ENCODE measurements at places on chromosomes 2 and 18.
A peak's percentile ranks its signal among the peaks of the same experiment; 100 is the strongest.

- DNase-seq, result no peak
These were observed 520.7 kb upstream of the TCF4 start for GRCh38 chr18:56108478-56109367.

- DNase-seq, result peak; percentile 60
These were observed 16.8 kb upstream of the HES6 start for GRCh38 chr2:238256594-238257104.

- no peak for DNase-seq
These were observed 63.8 kb upstream of the ZC3H15 start for GRCh38 chr2:186422226-186422625.

GRCh38 chr2:10269711-10270610, 32.7 kb upstream of the HPCAL1 start:
- no peak for DNase-seq

DNA sequence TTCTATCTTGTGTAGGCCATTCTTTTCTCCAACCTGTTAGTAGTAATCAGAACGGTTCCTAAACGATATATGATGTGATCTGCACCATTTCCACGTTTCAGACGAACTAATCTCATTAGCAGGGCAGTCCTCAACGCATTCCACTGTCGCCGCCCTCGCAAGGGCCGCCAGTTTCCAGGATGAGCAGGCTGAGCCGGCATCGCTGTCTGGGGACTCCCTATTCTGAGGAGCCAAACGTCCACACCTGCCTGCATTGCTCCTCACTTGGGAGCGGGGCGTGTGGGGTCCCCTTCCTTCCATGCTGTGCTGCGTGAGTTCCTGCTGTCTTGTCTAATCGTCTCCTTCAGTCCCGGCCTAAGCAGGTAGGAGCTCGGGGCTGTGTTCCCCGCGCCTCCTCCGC, 76.6 kb downstream of the PSMG2 start:
- DNase-seq, result no peak

- DNase-seq, result no peak
These were observed 53.8 kb downstream of the SMCHD1 start for GRCh38 chr18:2709316-2709715.

DNA sequence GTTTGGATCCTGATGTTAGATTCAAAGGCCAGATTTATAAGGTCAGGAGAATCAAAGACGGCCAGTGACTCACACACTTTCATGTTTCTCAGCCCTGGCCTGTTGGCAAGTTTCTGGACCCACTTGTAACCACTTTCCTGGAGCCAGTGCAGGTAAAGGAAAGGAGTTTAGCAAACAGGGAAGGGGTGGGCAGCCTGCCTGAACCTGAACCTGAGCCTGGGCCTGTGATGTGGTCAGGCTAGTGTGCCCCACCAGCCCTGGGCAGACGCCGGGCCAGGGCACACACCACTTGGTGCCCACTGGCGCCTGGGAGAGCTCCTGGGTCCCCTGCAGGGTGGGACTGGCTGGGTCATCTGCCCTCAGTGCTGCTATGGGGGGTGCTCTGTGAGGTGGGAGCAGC, 100.5 kb upstream of the SPRED2 start:
- no peak for DNase-seq

DNA sequence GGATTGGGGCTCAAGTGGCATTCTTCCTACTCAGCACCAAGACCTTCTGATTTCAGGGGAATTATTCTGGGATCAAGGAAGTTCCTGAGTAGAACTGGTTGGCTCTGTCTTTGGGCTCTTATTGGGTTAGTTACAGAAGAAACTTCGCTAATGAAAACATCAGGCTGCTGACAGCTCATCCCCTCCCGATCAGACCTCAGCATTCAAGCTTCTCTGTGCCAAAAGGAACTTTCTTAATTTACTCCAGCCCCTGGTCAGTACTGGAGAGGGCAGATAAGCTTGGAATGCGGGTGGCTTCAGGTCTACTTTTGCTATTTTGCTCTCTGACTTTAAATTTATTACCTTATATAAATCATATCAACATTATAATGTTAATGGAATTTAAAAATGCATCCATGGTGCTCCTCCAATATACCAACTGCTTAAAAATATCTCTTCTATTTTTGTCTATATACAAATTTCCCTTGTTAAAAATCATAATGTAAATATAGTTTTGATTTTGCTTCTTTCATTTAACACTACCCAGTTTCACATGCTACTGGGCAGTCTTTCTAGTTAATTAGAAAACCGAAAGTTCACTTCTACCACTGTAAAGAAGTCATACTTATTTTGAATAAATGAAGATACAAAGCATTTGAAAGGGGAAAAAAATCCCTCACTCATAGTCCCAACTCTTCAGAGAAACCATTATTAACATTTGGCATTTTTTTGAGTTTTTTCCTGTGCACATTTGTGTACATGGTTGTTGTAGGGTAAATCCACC, 34.4 kb downstream of the PCARE start:
- DNase-seq, result no peak

- DNase-seq, result no peak
These were observed 23.6 kb downstream of the NEDD4L start for GRCh38 chr18:58067601-58068000.

DNA sequence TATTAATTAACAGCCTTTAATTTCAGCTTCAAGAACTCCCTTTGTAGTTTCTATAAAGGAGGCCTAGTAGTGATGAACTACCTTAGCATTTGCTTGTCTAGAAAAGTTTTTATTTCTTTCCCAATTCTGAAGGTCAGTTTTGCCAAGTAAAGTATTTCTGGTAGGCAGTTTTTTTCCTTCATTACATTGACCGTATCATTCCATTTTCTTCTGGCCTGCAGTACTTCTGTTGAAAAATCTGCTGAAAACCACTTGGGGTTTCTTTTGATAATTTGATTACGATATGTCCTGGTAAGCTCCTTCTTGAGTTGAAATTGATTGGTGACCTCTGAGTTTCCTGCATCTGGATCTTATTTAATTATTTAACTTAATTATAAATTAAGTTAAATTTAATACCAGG, 691.8 kb downstream of the TSN start:
- no peak for DNase-seq

DNA sequence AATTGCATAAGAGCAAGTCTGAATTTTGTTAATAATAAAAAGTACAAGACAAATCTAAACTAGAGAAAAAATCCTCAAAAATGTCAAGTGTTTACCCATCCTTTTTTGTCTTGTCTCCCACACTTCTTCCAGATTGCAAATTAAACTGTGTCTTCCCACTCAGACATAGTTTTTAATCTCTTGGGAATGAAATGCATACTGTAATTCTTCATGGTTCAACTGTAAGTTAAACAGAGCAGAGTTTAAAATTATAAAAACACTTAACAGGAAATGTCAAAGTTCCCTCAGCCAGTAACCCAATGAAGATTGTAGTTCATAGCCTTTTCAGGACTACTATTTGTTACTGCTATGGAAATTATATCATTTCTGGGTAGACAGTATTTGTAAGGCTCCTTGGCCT, 171.8 kb downstream of the UBE2E3 start:
- no peak for DNase-seq

DNA sequence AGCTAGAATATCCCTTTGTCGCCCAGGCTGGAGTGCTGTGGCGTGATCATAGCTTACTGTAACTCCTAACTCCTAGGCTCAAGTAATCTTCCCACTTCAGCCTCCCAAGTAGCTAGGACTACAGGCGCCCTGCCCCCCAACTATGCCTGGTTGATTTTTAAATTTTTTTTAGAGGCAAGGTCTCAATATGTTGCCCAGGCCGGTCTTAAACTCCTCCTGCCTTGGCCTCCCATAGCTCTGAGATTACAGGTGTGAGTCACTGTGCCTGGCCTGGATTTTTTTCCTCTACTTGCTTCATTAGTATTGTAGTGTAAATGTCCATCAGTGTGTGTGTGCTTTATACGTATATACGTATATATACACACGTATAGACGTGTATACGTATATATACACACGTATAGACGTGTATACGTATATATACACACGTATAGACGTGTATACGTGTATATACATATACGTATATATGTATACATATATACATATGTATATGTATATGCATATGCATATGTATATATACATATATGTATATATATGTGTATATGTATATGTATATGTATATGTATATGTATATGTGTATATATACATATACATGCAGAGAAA, 124.4 kb downstream of the DIS3L2 start:
- DNase-seq, result no peak

GRCh38 chr2:201257381-201257955, 2.9 kb upstream of the CASP8 start:
- no peak for DNase-seq

DNA sequence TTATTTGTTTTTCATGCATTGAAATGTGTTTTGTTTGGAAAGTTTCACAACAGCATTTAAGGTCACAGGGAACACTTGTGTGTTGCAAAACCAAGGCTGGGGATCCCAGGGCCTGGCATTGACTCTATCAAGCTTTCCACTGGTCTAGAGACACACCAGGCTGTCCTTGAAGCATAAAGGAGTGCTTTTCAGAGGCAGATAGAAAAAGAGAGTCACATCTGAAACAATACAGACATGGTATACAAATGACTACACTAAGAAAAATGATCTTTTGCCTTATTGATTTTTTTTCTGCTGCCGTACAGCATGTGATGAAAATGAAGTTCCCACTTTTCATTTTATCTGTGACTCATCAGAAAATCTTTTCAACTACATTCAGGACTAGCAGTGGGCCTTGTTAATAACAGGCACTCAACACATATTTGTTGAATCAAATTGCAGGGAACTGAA, 61.9 kb upstream of the ZCCHC2 start:
- no peak for DNase-seq

GRCh38 chr18:27138079-27138478, 47.0 kb downstream of the CHST9 start:
- no peak for DNase-seq

GRCh38 chr2:90069290-90069894, 1377.9 kb downstream of the RPIA start:
- no peak for DNase-seq

- DNase-seq, result no peak
These were observed 41.1 kb downstream of the MYO7B start for GRCh38 chr2:127576433-127577207.

- DNase-seq, result no peak
These were observed 341.8 kb downstream of the RBM43 start for GRCh38 chr2:150919901-150920300.

- DNase-seq, result no peak
These were observed 73.6 kb upstream of the TSPYL6 start for GRCh38 chr2:54329482-54330161.

DNA sequence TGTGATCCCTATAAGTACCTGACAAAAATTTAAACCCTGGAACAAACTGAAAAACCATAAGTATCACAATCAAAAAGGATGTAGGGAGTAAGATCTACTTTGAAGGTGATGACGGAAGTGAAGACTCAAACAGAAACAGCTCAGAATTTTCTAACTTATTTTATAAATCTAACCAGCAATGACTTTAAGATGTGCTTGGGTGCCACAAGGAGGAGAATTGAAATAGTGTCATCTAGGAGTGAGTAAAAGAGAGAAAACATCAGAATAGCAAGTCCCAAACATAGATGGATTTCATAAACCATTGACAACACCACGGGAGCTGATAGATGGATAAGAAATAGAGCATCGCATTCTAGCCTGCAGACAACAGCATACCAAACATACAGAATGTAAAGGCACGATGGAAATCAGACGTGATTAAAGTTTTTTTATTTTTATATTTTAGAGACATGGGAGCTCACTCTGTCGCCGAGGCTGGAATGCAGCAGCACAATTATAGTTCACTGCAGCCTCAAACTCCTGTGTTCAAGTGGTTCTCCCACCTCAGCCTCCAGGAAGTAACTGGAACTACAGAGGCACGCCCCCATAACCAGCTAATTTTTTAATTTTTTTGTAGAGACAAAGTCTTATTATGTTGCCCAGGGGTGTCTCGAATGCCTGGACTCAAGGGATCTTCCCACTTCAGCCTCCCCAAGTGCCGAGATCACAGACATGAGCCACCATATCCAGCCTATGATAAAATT, 36.9 kb downstream of the MAP3K19 start:
- no peak for DNase-seq

DNA sequence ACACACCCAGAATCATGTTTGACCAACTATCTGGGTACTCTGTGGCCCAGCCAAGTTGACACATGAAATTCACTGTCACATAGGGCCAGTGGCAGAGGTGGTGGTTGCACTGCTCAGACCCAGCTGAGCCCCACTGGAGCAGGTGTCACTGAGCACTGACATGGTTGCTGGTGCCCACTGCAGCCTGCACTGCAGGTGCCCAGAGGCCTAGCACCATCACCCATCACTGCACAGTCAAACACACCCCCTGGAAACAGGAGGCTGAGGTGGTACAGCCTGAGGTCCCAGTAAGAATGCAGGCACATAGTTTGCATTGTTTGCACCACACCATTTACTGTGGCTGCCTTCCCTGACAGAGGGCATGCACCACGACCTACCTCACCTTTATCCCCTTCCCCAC, 278.7 kb upstream of the MGAT5 start:
- no peak for DNase-seq

DNA sequence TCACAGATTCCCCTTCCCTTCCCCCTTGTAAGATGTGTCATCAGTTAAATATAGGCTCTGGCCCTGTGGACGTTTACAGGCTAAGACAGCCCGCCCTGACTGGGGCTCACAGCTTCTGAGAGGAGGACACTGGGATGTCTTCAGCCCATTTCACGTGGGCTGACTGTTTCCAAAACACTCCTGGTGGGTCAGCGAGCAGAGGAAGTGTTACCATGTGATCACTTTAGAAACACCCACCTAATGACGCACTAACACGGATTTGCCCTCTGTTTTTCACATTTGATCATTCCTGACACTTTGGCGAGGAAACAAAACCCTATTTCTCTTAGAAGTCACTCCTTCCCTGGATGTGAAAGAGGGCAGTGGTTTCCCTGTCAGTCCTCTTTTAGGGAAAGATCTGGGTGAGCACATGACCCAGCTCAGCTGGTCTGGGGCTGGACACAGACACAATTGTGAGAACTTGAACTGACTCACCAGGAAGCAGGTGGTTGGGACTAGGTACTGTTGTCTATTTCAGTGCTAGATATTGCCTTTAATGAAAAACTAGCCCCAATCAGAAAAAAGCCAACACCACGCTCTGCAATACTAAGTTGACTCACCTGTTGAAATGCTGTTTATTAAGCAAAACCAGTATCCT, 38.8 kb downstream of the BMP10 start:
- DNase-seq, result peak; percentile 17

GRCh38 chr2:100247256-100248043, 74.9 kb downstream of the LONRF2 start:
- DNase-seq, result no peak

DNA sequence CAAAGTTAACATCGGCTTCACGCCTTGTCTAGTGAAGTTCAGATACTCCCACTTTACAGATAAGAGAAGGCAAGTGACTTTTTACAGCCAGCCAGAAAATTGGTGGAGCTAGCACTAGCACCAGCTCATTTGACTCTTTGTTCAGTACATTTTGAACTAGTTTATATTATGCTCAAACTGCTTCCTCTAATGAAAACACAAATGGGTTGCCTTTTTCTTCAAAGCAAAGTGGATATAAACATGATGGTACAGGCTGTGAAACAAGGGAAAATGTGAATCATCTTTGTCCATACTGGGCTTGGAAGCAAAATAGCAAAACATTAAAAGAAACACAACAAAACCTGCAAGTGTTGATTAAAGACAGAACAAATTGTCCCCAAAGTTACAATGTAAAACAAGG, 99.6 kb upstream of the LHCGR start:
- DNase-seq, result no peak

- DNase-seq, result no peak
These were observed 111.8 kb downstream of the ERBB4 start for GRCh38 chr2:212426637-212427412.

- DNase-seq, result no peak
These were observed 32.9 kb downstream of the EHD3 start for GRCh38 chr2:31266804-31267203.

GRCh38 chr2:165795011-165795410, 964 bp upstream of the GALNT3 start:
- no peak for DNase-seq

GRCh38 chr18:55327454-55327853, 260.5 kb downstream of the TCF4 start:
- DNase-seq, result no peak
